Substantia nigra (tissue), 51 donors: ENCODE measurements at places on chromosomes 2 and 18.

- DNase-seq = no peak
Measured at GRCh38 chr2:154457286-154457685, 241.2 kb upstream of the KCNJ3 start.

DNA sequence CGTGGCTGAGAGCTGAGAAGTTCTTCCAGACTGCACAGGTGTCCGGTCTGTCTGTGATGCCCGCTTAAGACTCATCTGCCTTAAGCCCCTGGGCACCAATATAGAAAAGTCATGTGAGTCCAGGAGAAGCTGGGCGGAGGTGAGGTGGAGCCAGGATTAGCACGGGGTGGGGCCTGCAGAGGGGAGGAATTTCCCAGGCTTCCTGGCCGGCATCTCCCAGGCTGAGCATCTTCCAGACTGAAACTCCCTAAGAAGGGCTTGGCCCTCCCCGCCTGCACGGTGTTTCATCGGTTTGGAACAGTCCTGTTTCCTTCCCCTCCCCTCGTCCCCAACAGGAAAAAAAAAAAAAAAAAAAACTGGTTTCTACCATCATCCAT, 270.3 kb downstream of the ATAD2B start:
- no peak for DNase-seq

GRCh38 chr2:199439542-199439941, 18.2 kb downstream of the SATB2 start:
- no peak for DNase-seq

DNA sequence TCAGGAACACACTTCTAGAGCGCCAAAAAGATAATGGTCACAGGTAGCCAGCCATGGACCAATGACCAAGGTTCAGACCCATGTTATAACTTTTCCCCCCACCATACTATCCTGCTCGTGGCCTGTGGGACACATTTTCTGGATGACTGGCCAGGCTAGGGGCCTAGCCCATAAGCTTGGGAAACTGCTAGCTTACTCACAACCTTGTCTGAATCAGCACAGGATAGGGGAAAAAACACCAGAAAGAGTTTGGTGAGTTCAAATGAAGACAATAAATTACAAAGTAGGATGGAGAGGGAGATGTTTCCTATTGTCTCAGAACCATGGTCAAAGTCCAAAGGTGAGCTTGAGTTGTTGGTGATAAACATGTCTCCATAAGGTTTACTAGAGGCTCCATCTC, 156.3 kb upstream of the CCDC68 start:
- no peak for DNase-seq

GRCh38 chr2:241073166-241074064, 28.7 kb downstream of the MTERF4 start:
- no peak for DNase-seq

DNA sequence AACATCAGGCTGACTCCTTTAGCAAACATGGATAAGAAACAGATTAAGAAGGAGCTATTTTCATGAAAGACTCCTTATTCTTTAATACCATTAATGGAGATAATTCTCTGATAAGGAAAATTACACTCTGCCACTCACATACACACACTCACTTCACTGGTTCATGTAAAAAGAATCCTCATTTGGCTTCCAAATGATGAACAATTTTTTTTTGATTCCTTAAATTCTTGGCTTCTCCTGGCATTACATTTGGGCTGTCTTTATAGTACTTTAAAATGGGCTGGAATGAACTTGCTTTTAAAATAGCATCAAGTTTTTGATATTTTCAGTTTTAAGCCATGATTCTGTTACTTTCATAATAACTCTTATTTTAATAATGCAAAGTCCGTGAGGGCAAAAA, 328.6 kb downstream of the SLC8A1 start:
- no peak for DNase-seq

DNA sequence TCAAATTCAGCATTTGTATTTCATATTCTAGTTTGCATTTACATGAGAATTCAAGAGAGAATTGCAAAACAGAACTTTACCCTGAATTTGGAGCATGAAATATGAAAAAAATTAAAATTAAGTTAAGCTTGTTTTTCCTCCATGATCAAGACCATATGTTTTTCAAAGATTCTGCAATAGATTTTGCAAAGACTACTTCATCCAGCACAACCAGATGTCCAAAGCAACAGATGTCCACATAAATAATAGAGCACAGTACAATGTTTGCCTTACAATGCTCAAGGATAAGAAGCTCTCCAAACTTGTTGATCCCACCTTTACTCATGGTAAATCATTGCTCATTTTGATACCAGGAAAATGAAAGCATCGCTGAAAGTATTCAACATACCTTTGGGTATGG, 25.6 kb downstream of the FAP start:
- no peak for DNase-seq

GRCh38 chr18:11119959-11120587, 29.3 kb downstream of the PIEZO2 start:
- DNase-seq = no peak

DNA sequence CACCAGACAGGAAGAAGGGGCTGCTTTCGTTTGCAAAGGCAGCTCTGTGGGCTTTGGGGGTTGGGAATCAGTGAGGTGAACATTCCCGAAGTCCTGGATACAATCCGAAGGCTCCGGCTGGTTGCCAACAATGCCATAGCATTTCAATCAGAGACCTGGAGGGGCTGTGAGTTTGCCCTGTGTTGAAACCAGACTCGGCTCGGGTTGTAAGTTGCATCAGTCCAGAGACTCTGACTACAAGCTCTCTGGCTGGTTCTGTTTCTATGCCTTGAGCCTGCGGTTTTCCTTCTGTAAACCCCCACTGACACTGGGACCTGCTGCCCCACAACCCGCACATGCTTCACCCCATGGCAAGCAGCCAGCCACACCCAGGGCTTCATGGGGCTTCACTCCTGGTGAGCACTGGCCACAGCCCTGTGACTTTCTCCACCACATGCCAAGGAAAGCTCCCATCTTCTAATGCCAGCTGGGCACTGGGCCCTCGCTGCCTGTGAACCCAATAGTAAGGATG, 85.7 kb upstream of the ODC1 start:
- DNase-seq = no peak

DNA sequence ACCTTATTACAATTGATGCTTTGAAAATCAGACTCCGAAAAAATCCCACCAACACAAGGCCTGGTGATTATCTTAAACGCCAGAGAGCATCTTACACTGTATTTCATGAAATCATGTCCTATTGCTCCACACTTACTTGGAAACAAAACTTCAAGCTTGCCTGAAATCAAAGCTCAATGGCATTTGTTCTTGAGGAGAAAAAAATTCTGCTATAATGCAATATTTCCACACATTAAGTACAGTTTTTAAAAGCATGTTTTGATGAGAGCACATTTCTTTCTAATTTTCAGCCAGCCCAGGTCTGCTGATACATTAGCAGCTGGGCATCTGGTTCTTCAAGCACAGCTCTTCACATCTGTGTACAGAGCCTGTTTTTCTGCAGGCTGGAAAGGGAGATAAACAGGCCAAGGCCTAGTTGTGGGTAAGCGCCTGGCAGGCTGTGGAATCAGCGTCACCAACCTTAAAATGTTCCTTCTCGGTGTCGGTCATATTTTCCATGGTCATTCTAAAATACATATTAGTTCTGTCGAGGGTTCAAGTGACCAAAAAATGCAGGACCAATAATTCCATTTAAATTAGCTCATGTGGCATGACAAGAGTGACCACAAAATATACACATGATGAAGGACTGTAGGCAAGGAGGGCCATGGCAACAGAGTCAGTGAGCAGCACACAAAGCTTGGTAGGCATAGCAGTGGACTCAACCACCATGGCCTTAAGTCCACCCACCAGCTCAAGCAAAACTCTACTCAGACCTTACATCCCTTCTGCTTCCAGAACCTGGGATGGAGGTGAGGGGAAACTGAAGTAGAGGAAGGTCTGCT, 20.9 kb downstream of the SLC8A1 start:
- no peak for DNase-seq

DNA sequence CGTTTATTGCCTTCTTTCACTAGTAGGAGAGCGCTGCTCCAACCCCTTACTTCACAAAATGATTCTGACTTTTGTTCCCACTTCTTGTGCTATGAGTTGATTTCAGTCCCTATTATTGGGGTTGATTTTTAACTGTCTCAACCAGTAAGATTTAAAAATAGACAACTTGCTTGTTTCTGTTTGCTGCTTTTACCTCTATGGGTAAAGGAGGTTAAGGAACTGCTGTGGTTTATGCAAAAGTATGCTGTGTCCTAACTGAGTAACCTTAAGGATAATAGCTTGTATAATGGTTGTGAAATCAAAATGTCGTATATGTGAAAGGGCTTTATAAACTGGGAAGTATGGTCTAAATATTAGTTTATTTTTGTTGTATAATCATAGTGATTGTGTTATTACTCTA, 22.6 kb downstream of the ALMS1 start:
- DNase-seq = no peak
